NCI-H748 treated with DMSO at 0.1 percent for 48 hours (cell line): ENCODE measurements at places on chromosomes 5 and 9.

DNA sequence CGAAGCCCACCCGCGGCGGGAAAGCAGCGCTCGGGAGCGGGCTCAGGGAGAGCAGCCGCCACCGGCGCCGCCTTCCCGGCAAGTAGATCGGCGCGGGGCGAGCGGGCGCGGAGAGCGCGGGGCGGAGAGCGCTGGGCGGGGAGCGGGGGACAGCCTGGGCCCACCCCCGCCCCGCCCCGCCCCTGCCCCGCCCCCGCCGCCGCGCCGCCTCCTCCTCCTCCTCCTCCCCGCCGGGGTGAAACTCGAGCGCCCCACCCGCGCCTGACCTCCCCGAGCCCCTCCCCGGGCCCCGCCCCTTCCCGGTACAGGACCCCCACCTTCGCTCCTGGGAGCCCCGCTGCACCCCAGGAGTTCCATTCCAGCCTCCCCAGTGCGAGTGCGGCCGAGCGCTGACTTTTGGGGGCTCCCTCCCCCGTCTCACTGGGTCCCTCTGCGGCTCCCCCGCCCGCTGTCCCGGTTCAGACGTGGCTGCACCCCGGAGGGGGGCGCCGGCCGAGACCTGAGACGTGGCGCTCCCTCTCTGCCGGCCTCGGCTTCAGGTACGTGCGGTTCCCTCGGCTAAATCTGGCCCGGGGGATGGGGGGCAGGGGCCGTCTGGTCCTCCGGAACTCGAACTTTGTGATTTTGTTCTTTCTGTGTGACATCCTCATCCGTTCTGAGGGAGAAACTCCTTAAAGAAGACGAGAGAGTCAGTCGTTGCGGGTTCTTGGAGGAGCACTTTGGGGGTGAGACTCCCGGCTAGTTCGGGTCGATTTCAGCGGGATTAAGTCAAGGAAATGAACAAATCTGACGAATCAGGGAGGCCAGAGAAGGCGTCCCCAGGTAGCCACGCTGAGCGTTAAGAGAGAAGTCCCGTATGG, at the start of gene SEMA5A:
SEMA5A (minus strand) TSS at position 84 of the 860 bp plus-strand sequence. CDS start 166,129 bp downstream, outside the sequence.
- DNase-seq = peak; percentile 67

DNA sequence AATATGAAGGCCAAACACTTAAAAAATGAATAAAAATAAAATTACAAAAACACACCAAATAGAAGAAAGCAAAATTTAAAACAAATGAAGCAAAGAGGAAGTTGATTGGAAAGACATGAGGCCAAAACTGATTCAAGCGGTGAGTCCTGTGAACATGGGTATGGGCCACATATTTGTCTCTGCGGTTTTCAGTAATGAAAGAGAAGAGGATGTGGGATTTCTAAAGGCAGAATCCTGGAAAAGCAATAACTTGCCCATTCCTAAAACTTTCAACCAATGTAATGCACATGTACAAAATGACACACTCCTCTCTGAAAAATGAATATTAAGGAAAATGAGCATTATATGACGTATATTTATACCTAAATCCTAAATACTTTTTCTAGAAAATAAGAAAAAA, 263.7 kb downstream of the SEMA5A start:
- no peak for DNase-seq

GRCh38 chr5:32290922-32291321, 21.8 kb downstream of the MTMR12 start:
- no peak for DNase-seq

DNA sequence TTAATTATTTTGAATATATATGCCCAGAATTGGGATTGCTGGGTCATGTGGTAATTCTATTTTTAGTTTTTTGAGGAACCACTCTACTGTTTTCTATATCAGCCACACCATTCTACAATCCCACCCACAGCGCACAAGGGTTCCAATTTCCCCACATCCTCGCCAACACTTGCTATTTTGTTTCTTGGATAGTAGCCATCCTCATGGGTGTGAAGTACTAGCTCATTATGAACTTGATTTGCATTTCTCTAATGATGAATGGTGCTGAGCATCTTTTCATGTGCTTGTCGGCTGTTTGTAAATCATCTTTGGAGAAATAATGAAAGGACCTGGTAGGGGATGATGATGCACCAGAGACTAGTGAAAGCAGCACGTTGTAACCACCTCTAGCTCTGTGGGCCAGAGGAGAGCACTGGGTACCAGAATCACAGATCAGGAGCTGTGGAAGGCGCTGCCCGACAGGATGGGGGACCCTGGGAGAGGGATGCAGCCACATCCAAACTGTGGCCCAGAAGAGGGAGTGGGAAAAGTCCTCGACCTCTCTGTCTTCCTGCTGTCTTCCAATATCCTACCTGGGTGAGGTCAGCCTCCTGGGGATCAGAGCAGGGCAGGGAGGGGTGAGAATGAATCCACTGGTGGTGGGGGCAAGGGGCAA, 155.4 kb downstream of the RGS3 start:
- DNase-seq = no peak

- DNase-seq = no peak
Observed at GRCh38 chr5:82593481-82593880, 315.3 kb upstream of the RPS23 start.

GRCh38 chr9:35226651-35227050, 64.8 kb downstream of the UNC13B start:
- peak; percentile 94 for DNase-seq

- no peak for DNase-seq
Observed at GRCh38 chr9:86534572-86535258, 180.5 kb upstream of the TUT7 start.

GRCh38 chr9:16501726-16502125, 368.7 kb downstream of the BNC2 start:
- DNase-seq = no peak

DNA sequence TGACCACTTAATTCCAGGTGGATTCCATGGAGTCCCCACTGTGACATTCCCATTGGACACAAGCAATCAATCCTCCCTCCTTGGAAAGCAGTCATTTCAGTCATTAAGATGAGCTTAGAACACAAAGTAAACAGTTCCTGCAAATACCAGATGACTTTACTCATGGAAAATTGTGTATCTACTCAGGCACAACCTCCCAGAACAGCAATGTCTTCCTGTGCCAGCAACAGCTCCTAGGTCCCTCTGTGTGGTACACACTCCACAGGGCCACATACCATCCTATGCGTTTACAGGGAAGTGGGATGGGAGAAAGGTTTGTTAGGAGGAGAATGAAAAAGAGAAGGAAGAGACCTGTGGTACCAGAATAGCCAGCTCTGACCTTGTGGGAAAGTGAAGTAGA, 53.7 kb downstream of the MTMR12 start:
- no peak for DNase-seq

GRCh38 chr5:156716591-156717380, 133.3 kb upstream of the PPP1R2B start:
- no peak for DNase-seq

DNA sequence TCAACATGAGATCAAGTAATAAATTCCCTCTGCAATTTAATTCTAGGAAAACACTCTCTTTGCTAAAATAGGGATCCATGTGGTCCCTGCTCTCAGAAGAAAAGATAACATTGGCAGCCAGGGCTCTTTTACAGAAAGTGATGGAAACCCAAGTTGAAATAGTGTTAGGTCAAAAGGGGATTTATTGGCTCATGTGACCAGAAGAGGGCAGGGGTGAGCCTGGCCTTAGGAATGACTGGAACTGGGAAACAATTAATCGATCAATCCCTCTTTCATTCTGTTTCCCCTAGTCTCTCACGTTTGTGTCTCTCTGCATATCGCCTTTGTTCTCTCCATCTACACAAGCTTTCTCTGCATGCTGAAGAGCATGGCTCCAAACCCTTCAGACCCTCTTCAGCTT, 58.3 kb upstream of the ALDH1B1 start:
- no peak for DNase-seq

DNA sequence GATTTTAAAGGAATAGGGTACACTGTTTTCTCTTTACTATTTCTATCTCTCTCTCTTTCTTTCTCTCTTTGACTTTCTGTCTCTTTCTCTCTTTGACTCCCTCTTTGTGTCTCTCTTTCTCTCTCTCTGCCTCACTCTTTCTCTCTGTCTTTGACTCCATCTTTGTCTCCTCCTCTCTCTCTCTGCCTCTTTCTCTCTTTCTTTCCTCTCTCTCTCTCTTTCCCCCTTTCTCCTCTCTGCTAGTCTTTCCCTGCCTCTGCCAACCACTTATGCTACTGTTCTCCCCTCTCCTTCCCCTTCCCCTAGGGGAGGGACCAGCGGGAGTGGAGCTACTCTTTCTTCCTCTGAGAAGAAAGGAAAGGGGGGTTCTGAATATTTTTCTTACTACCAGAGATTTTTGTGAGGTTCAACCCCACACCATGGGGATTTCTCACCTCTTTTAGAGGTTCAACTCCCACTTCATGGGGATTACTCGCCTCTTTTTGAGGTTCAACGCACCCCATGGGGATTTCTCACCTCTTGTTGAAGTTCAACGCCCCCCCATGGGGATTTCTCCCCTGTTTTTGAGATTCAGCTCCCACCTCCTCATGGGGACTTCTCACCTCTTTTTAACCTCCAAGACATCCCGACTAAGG, 309.9 kb downstream of the NR3C1 start:
- no peak for DNase-seq

GRCh38 chr5:105789246-105789645, 1881.5 kb downstream of the EFNA5 start:
- DNase-seq = no peak

GRCh38 chr9:131461166-131461565, 41.6 kb upstream of the POMT1 start:
- no peak for DNase-seq

GRCh38 chr9:31983895-31984294, 400.5 kb upstream of the ACO1 start:
- peak; percentile 87 for DNase-seq

DNA sequence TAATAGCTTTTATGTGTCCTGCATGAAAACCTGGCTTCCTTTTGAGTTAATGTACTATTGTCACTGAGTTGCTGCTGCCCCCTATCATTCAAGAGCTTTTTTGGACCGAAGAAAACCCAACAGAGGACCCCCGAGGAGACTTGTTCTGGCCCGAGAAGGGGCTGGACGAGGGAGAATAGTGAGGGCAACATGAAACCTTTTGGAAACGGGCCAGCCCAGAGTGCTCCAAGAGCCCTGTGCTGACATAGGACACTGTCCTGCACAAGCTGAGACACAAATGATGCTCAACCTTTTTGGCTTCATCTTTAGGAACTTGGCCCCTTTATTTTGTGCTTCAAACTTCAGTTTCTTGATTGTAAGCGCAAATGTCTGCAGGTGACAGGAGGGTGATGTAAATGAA, 4.0 kb upstream of the GADD45G start:
- DNase-seq = no peak

GRCh38 chr9:127153501-127153900, 31.1 kb upstream of the ANGPTL2 start:
- DNase-seq = no peak
